Body of pancreas (tissue), 4 donors: ENCODE measurements at places on chromosomes 2 and 18. TPM values are rescaled to one million over a fixed set of nuclear protein-coding genes. Genes with fewer than 3 reads are reported as not detected.

Gene LRRTM1
- total RNA-seq, result not detected

GRCh38 chr18:10826400-10826799, 300.6 kb downstream of the NAPG start:
- DNase-seq, result no peak

DNA sequence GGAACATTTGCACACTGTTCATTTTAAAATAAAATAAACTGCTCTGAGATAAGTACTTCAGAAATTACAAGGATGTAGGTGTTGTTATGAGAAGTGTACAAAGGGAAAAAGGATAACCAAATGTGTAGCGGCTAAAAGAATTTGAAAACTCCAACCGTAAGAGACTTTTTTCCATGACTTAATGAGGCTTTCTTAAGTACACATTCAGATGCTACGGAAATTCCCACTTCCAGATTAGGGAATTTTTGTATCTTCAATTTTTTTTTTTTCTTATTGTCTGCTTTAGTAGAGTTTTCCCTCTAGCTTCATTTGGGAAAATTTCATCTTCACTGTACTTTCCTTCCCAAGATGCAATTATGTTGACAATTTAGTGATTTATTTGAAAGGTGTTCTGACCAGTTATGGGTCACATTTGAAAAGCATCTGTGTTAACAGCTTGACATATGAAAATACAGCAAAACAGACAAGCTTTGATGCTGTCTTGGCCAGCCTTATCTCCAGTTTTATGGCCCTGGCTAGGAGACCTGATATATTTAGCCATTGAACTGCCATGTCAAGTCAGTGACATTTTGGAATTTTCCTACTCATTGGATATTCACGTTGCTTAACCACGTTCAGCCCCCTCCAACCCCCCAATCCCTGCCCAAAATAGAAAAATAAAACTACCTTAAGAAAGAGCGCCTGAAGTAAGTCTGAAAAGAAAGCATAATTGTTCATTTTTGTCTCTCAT, 105.6 kb downstream of the FEZ2 start:
- DNase-seq, result no peak

GRCh38 chr2:71545572-71546274, 92.4 kb downstream of the DYSF start:
- peak; percentile 51 for DNase-seq

DNA sequence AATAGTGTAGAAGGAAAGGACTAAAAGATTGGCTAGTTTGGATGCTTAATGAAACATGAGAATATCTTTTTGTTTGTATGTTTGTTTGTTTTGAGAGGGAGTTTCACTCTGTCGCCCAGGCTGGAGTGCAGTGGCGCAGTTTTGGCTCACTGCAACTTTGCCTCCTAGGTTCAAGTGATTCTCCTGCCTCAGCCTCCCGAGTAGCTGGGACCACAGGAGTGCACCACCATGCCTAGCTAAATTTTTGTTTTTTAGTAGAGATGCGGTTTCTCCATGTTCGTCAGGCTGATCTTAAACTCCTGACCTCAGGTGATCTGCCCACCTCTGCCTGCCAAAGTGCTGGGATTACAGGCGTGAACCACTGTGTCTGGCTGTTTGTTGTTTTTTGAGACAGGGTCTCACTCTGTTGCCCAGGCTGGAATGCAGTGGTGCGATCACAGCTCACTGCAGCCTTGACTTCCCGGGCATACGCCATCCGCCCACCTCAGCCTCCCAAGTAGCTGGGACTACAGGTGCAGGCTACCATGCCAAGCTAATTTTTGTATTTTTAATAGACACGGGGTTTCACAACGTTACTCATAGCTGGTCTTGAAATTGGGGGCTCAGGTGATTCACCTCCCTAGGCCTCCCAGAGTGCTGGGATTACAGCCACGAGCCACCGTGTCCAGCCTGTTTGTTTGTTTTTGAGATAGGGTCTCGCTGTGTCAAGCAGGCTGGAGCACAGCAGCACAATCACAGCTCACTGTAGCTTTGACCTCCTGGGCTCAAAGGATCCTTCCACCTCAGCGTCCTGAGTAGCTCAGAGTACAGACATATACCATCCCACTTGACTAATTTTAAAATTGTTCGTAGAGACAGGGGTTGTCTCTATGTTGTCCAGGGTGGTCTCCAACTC, 209.2 kb downstream of the MYCN start:
- DNase-seq, result no peak

DNA sequence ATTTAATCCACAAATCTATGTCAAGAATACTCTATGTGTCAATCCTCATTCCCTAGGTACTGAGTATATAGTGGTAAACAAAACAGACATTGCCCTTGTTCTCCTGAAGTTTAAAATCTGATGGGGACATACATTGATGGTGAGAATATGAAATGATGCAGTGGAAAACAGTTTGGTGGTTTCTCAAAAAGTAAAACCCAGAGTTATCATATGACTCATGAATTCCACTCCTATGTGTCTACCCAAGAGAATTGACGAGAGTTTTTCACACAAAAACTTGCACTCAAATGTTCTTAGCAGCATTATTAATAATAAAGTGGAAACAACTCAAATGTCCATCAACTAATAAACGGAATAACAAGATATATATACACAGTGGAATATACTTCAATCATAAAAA, 586.7 kb downstream of the CCDC85A start:
- DNase-seq, result no peak

DNA sequence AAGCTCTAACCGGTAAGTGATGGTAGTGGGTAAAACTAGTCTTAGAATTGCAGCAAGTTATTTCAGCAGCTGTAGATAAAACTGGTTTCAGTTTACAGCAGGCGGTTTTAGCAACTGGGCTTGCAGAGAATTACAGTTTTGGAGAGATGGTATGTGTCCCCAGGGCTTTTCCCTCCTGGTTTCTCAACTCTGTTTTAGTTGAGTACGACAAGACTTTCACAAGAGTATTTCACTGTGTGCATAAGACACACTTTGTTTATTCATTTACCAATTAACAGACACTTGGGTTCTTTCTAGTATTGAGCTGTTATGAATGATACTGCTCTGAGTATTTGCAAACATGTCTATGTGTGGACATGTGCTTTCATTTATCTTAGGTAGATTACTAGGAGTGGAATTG, 65.6 kb upstream of the RFX8 start:
- no peak for DNase-seq

Gene DNAJC5G
- 1.3 TPM for total RNA-seq

GRCh38 chr2:112841295-112842044, 4.9 kb upstream of the IL1B start:
- DNase-seq, result no peak
